Breast epithelium (tissue), 4 donors: ENCODE measurements at places on chromosomes 1 and 21. TPM values are rescaled to one million over a fixed set of nuclear protein-coding genes. Genes with fewer than 3 reads are reported as not detected.

- H3K4me3 ChIP-seq = no peak overlapping the region
- no peaks in the 10 kb centered on the region for H3K36me3 ChIP-seq
- no peak for DNase-seq
- peak overlapping the region; percentile 73 for H3K27ac ChIP-seq
- H3K27me3 ChIP-seq = no peaks in the 10 kb centered on the region
These were observed 2.3 kb upstream of the MAP3K6 start for GRCh38 chr1:27368869-27369582.

DNA sequence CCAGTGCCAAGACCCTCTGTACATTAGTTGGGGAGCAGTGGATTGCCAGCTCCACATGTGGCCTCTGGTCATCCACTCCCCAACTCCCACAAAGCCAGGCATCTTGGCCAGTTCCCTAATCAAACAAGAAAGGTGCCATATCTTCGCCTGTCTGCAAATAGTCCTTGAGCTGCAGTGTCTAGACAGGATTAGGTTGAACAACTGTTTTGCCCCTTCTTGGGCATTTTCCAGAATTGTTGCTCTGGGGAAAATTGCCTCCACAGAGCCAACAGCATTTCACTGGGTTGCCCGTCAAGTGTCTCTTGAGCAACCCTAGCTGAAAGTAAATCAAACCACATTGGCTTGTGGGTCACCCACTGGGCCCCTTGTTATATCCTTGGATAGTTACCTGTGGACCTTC, 109.3 kb downstream of the GDAP2 start:
- no peaks in the 10 kb centered on the region for H3K4me1 ChIP-seq
- DNase-seq = no peak
- no peak overlapping the region for H3K27ac ChIP-seq
- no peak overlapping the region for H3K4me3 ChIP-seq
- H3K36me3 ChIP-seq = no peaks in the 10 kb centered on the region
- H3K27me3 ChIP-seq = no peaks in the 10 kb centered on the region

The OR6N1 gene
- not detected for total RNA-seq

DNA sequence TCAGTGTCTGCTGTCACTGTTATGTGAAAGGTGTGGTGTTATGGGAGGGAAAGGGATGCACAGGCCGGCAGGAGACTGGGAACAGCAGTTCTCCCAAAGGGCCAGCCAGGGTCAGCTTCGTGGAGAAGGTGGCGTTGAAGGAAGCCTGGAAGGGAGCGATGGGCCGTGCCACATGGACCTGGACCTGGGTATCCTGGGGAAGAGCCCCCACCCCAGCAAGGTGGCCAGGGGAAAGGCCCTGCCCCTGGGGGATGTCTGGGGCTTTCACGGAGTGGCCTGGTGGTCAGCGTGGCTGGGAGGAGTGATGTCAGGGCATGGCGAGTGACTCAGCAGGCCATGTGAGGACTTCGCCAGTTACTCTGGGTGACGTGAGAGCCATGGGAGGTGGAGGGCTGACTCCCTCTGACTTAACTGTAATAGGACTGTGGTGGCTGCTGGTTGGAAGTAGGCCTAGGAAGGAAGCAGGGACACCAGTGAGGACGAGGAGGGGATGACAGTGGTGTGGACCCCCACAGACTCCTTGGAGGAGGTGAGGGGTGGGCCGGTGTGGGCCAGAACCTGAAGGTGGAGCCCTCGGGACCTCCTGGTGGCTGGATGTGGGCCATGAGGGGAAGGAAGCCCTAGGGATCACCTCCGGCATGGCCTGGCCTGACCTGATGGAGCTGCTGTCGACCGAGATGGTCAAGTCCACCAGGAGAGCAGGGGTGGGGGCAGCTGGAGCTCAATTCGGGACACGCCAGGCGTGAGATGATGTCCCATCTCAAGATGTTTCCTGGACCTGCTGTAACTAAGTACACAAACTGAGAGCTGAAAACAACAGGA, 54.5 kb downstream of the BACE2 start:
- H3K4me3 ChIP-seq = no peak overlapping the region
- H3K36me3 ChIP-seq = no peaks in the 10 kb centered on the region
- H3K27ac ChIP-seq = no peak overlapping the region
- H3K4me1 ChIP-seq = no peaks in the 10 kb centered on the region
- DNase-seq = no peak
- no peaks in the 10 kb centered on the region for H3K27me3 ChIP-seq

The ANGPTL3 gene
- total RNA-seq = not detected

- no peak overlapping the region for H3K27ac ChIP-seq
- no peak overlapping the region for H3K4me3 ChIP-seq
- H3K36me3 ChIP-seq = no peaks in the 10 kb centered on the region
- DNase-seq = no peak
- H3K27me3 ChIP-seq = no peaks in the 10 kb centered on the region
- no peaks in the 10 kb centered on the region for H3K4me1 ChIP-seq
These were observed 162.4 kb downstream of the ZSCAN20 start for GRCh38 chr1:33634806-33635205.

DNA sequence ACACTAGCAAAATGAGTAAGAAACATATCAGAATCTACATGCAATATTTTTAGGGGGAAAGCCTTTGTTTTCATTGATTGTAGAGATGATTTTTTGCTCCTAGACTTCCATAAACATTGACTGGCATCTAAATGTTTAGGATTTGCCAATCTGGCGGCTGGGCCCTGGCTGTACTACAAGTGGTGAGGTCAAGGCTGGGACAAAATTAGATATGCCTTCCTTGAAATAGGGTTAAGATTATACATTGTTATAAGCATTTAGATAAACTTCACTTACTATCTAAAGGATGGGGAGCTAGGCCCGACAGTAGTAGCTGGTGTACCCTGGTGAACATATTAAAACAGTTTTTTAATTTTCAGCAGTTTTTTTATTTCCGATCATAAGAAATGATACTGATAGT, 5.2 kb downstream of the NFIA start:
- no peaks in the 10 kb centered on the region for H3K27me3 ChIP-seq
- no peaks in the 10 kb centered on the region for H3K36me3 ChIP-seq
- H3K27ac ChIP-seq = peak overlapping the region; percentile 33
- no peaks in the 10 kb centered on the region for H3K4me1 ChIP-seq
- DNase-seq = no peak

DNA sequence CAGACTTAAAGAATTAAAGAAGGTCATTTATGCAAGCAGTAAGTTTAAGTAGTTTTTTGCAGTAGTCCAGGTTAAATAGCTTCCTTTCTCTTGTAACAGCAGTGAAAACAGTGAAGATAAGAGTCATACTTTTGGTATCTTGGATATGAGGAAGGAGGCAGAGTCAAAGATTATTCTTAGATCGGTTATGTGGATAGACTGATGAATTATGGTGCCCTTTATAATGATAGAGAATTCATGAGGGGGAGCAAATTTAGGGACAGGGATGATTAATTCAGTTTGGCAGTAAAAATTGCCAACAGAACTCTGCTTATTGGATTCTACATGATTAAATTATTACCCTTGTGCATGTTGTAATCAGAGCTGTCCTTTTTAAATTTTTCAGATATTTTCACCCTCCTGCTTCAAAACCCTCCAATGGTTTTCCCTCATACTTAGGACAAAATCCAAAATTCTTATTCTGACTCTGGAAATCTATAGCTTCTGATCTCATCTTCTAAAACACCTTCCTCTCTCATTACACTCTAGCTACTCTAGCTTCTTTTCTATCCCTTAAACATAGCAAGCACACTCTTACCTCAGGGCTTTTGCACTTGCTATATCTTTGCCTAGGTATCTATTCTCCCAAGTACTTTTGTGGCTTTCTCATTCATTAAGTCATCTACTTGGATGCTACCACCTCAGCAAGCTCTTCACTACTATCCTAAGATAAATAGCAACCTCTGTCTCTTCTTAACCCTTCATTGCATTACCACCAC, 79.8 kb downstream of the PKN2 start:
- H3K27ac ChIP-seq = no peak overlapping the region
- H3K27me3 ChIP-seq = no peaks in the 10 kb centered on the region
- no peaks in the 10 kb centered on the region for H3K4me1 ChIP-seq
- H3K4me3 ChIP-seq = no peak overlapping the region
- no peak for DNase-seq
- no peaks in the 10 kb centered on the region for H3K36me3 ChIP-seq

GRCh38 chr1:181028615-181029014, 5.2 kb upstream of the MR1 start:
- DNase-seq = no peak
- H3K27ac ChIP-seq = no peak overlapping the region
- peaks cover 5% of the 10 kb centered on the region for H3K4me1 ChIP-seq
- no peak overlapping the region for H3K4me3 ChIP-seq
- no peaks in the 10 kb centered on the region for H3K27me3 ChIP-seq
- H3K36me3 ChIP-seq = no peaks in the 10 kb centered on the region

GRCh38 chr1:114729782-114730181, 13.2 kb upstream of the NRAS start:
- H3K36me3 ChIP-seq = peaks cover 12% of the 10 kb centered on the region
- no peaks in the 10 kb centered on the region for H3K27me3 ChIP-seq
- no peak overlapping the region for H3K4me3 ChIP-seq
- no peaks in the 10 kb centered on the region for H3K4me1 ChIP-seq

The PCP4L1 gene
- 2.0 TPM for total RNA-seq

DNA sequence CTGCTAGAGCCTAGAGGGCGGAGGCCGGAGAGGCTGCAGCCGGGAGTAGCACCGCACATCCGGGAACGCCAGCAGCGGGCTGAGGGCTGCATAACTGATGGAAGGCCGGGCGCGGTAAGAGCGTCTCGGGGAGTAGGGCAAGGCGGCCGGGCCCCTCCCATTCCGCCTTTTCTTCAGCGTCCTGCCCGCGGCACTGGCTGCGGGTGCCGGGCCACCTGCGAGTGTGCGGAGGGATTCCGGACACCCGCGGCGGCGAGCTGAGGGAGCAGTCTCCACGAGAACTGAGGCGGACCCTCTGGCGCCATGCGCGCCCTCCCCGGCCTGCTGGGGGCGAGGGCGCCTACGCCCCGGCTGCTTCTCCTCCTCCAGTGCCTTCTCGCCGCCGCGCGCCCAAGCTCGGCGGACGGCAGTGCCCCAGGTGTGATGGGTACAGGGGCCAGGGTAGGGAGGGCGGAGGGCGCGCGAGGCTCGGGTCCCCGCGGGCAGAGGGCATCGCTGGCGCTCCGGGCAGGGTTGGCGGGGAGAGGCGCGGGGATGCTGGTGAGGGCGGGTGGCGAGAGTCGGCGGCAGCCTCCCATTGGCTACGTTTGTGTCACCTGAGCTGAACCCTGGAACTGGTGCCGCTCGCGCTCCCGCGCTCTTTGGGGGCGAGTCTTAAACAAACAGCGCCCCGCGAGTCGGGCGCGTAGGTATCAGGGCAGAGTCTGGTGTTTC, 334.4 kb downstream of the SRGAP2C start:
- no peak for DNase-seq
- H3K36me3 ChIP-seq = no peaks in the 10 kb centered on the region
- H3K4me3 ChIP-seq = peak overlapping the region; percentile 61
- peaks cover 13% of the 10 kb centered on the region for H3K27me3 ChIP-seq
- no peaks in the 10 kb centered on the region for H3K4me1 ChIP-seq

GRCh38 chr1:183234660-183235476, 48.8 kb downstream of the LAMC2 start:
- peak overlapping the region; percentile 88 for H3K27ac ChIP-seq
- no peaks in the 10 kb centered on the region for H3K36me3 ChIP-seq
- peak; percentile 82 for DNase-seq
- no peaks in the 10 kb centered on the region for H3K27me3 ChIP-seq
- H3K4me3 ChIP-seq = peak overlapping the region; percentile 37
- H3K4me1 ChIP-seq = no peaks in the 10 kb centered on the region

DNA sequence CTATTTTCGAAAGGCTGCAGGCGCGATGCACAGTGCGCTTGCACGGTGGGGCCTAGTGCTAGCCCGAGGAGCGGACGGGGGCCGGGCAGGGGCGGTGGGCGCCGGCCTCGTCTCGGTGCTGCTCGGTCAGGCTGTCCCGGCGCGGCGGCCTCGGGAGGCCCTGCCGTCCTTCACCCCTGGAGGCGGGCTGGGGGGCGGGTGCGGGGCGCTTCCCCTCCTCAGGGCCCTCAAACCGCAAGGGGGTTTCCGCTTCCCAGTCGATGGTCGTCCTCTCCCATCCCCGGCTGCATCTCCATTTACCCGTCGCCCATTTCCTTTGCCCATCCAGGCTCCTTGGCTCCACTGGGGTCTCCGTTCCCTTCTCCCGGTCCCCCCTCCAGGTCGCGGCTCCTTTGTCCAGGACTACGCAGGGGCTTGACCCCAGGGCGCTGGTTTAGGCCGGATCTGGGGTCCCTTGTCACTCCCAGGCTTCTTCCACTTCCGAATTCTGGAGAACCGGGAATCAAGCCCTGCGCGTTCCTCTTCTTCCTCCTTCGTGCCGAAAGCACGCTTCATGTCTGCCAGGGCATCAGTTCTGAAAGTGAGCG, 196.3 kb upstream of the LMO4 start:
- DNase-seq = no peak
- no peaks in the 10 kb centered on the region for H3K4me1 ChIP-seq
- peak overlapping the region; percentile 43 for H3K4me3 ChIP-seq
- no peaks in the 10 kb centered on the region for H3K27me3 ChIP-seq
- H3K27ac ChIP-seq = peak overlapping the region; percentile 48
- H3K36me3 ChIP-seq = no peaks in the 10 kb centered on the region

- H3K4me1 ChIP-seq = peaks cover 18% of the 10 kb centered on the region
- peak overlapping the region; percentile 88 for H3K27ac ChIP-seq
- DNase-seq = no peak
- no peaks in the 10 kb centered on the region for H3K27me3 ChIP-seq
These were observed 15.1 kb downstream of the ABCG1 start for GRCh38 chr21:42234041-42234440.

DNA sequence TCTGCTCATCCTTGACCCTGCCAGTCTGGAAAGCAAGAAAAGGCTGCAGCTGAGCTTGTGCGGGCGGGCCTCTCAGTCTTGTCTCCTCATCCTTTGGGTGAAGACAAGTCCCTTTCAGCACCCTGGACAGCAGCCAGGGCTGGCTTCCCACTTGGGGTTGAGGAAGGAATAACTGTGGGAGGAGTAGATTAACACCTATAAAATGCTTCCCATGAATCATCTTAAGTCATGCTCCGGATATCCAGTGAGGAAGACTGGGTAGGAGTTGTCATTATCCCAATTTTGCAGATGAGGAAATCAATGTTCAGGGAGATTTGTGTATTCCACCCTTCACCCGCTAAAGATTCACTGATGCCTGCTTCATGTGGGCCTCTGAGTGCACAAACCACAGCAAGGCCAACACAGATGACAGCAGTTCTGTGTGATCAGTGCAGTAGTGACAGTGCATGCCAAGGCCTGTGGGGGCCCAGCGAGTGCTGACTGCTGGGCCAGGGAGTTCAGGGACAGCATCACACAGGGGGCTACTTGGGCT, 20.1 kb upstream of the COL16A1 start:
- DNase-seq = no peak
- H3K4me3 ChIP-seq = no peak overlapping the region
- no peak overlapping the region for H3K27ac ChIP-seq
- no peaks in the 10 kb centered on the region for H3K36me3 ChIP-seq
- no peaks in the 10 kb centered on the region for H3K27me3 ChIP-seq

GRCh38 chr1:107276247-107276646, 135.4 kb downstream of the NTNG1 start:
- no peaks in the 10 kb centered on the region for H3K4me1 ChIP-seq
- H3K27ac ChIP-seq = no peak overlapping the region
- H3K27me3 ChIP-seq = no peaks in the 10 kb centered on the region

GRCh38 chr21:20902998-20903397, 95.2 kb upstream of the NCAM2 start:
- no peak for DNase-seq
- no peaks in the 10 kb centered on the region for H3K36me3 ChIP-seq
- H3K27ac ChIP-seq = peak overlapping the region; percentile 15
- H3K4me1 ChIP-seq = no peaks in the 10 kb centered on the region
- H3K4me3 ChIP-seq = no peak overlapping the region
